ENCODE measurements at places on chromosomes 5 and 9.

DNA sequence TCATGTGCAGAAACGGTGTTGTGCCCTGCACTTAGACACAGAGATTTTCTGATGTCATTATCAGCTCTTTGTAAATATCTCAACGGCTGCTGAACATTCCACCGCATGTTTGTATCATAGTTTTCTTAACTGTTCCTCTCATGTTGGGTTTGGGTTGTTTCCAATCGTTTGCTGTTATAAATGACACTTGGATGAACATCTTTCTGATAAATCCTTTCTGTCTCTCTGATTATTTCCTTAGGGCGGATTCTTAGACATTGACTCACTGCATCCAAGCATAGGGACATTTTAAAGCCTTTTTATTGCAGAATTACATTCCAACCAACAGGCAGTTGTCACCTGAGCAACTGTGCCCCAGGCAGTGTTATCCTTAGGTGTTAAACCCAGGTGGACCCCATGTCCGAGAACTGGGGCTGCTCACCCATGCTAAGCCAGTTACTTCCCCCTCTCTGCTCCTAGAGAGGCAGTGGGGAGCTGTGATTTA is 28.5 kb downstream of the COL5A1 start:
- no peak for DNase-seq

GRCh38 chr5:132321109-132321721 is 27.0 kb downstream of the SLC22A4 start:
- no peak for DNase-seq

- no peak for DNase-seq
Observed at GRCh38 chr5:79666758-79667157, 22.9 kb upstream of the CMYA5 start.

DNA sequence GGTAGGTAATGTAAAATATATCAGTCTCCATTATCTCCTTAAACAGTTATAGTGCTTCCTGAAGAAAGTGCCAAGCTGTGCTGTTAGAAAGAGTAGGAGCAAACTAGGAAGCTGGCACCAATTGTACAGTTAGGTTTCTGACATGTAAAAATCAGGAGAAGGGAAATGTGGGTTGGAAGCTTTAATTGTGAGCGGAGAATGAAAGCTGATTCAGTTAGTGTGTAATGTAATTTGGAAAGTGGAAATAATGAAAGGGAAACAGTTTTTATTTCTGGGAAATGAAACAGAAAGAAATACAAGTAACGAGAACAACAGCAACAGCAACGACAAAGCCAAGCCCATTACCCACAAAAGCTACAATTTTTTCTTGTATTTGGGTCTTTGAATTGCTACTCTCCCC is 48.8 kb upstream of the JAK2 start:
- DNase-seq: no peak

- no peak for DNase-seq
Observed at GRCh38 chr9:69174616-69175463, 763 bp downstream of the TJP2 start.

DNA sequence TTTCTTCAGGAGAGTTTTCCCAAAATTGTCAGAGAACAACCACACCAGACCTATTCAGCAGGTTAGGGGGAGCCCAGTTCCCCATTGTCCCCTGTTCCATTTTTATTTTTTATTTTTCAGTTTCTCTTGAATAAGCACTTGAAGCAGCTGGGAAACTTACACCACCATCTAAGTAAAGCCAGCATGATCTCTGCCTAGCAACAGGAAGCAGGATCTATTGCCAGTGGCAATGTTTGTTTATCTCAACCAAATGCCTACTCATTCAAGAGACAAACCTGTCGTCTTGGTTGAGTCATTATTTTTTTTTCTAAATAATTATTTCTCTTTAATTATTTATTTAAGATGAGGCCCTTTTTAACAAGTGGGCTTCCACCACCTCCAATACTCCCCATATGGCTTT is 379.3 kb downstream of the PLK2 start:
- no peak for DNase-seq

- DNase-seq: no peak
Observed at GRCh38 chr5:134857401-134857800, 11.6 kb downstream of the C5orf24 start.

- DNase-seq: no peak
Observed at GRCh38 chr5:139378101-139378825, 4.8 kb downstream of the SLC23A1 start.

GRCh38 chr5:10964806-10965205 is 203.8 kb upstream of the DAP start:
- DNase-seq: no peak

GRCh38 chr5:108728566-108729241 is 19.0 kb upstream of the FER start:
- peak; percentile 86 for DNase-seq

- DNase-seq: no peak
Observed at GRCh38 chr9:86287013-86287412, 4.7 kb upstream of the ISCA1 start.

- no peak for DNase-seq
Observed at GRCh38 chr9:70581955-70582350, 167.5 kb upstream of the KLF9 start.

GRCh38 chr5:52746539-52746938 is 41.2 kb upstream of the ITGA1 start:
- DNase-seq: no peak

DNA sequence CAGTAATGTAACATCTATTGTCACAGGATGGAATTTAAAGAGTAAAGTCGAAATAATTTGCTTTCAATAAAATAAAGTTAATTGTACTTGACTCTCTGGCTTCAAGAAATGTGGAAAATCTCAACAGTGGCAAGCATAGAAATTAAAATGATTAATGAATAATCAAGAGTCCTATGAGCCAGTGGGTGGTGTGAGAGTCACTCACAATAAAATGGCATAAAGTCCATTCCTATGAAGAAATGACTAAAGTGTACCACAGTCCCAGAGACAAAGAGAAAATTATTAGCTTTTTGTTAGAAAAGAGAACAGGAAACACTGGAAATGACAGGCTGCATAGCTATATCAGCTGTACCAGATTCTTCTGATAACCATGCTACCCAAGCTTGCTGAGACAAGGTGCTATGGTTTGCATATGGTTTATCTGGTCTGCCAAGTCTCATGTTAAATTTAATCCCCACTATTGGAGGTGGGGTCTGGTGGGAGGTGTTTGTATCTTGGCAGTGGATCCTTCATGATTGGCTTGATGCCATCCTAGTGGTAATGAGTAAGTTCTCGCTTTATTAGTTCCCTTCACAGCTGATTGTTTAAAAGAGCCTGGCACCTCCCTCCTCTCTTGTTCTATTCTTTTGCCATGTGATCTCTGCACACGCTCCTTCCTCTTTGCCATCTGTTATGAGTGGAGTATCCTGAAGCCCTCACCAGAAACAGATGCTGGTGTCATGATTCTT is 647.7 kb upstream of the ITGA1 start:
- no peak for DNase-seq

DNA sequence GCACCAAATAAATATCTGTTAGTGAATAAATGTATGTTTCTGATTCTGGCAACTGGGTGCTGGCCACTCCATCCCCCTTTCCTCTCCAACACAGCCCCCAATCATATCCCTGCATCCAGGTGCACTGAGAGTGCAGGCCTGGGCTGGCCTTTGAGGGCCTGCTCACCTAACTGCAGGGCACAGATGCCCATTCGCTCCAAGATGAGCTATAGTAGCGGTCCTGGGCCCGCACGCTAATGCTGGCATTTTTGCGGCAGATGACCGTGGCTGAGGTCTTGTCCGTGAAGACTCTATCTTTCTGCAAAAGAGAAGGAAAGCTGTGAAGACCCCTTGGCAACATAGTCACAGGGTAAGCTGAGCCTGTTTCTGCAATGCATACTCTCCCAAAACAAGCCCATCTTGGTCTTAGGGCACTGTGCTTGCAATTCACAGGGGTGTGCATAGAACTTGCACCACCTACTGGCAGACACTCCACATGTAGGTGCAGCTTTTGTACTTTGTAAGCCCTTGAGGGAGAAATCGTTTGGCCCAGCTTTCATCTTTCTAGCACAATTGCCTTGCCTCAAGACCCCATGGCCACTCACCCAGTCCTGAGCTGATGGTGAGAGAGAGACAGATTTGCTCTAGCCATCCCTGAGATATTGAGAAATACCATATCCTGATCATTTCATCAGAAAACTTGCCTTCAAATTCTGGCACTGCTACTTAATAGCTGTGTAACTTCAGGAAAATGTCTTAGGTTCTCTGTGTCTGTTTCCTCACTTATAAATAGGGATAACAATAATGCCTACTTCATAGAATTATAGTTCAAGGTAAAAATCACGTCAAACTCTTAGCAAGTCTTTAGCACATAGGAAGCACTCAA is 13.5 kb downstream of the IL12B start:
- DNase-seq: peak; percentile 27

GRCh38 chr9:74526215-74526614 is 29.1 kb downstream of the RORB start:
- no peak for DNase-seq

- no peak for DNase-seq
Observed at GRCh38 chr5:116380621-116381020, 194.0 kb downstream of the SEMA6A start.

- DNase-seq: no peak
Observed at GRCh38 chr9:132182314-132183091, 20.6 kb downstream of the NTNG2 start.

GRCh38 chr5:160269017-160269416 is 39.7 kb downstream of the FABP6 start:
- DNase-seq: no peak

DNA sequence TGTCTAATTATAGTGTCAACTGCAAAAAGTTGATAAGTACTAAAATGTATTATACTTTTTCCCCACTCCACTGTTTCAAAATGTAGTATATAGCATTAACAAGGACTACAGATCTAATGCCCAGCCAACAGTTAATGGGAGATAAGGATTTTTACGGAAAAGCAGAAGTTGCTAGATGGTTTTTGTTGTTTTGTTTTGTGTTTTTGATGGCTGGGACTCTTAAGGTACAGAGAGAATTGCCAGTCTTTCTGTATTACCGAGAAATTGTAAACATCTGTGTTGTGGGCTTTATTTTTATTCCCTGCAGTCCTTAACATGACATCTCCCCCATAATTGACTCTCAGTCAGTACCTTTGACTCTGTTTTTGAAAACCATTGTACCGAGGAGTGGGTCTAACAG is 44.0 kb downstream of the TRIO start:
- no peak for DNase-seq

DNA sequence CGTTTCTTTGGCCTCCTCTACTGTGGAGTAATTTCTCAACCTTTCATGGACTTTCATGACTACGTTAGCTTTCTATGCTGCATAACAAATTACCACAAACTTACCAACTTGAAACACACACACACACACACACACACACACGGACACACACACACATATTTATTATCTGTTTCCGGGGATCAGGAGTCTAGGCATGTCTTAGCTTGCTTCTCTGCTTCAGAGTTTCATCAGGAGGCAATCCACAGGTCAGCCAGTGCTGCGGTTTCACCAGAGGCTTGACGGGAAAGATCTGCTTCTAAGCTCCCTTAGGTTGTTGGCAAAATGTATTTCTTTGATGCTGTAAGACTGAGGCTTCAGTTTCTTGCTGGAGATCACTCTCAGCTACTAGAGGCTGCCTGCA is 59.0 kb upstream of the C9orf72 start:
- DNase-seq: no peak

- DNase-seq: no peak
Observed at GRCh38 chr5:116176121-116176520, 91.3 kb downstream of the COMMD10 start.

DNA sequence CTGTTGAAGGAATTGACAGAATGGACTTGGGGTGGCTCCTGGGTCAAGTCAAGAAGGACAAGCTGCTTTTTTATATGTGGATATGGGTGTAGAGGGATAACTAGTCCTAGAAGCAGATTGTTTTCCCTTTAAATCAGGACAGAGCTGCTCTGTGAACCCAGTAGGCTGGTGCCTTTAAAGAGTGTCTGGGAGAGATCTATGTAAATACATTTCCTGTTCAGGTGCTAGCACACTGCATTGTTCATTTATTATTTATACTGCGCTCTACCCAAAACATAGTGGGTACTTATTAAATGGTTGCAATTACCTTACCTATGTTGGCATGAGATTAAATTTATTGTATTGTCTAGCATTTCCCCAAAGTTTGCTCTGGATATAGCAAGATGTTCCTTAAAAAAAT is 86.6 kb upstream of the EQTN start:
- DNase-seq: no peak

- DNase-seq: no peak
Observed at GRCh38 chr5:14136228-14136627, 6.9 kb upstream of the TRIO start.

DNA sequence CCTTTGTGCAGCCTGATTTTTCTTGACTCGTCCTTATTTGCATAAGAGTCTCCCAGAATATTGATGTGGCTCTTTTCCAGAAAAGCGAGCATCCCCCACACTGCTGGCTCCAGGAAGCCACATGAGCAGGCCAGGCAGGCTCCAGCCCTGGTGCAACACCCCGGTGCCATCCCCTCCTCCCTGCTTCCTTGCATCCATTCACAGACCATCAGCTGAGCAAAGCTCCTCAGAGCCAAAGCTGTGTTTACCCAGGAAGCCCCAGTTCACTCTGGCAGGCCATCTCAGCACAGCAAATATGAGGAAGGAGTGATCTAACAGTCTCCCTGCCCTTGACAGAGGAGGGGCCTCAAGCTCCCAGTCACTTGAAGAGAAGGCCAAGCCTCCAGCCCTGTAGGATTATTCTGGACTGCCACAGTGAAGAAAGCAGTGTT is 34.4 kb downstream of the INSYN2B start:
- DNase-seq: no peak

GRCh38 chr5:151677776-151678545 is 8.8 kb downstream of the SPARC start:
- DNase-seq: no peak

GRCh38 chr9:70805949-70806348 is 315.5 kb downstream of the TRPM3 start:
- DNase-seq: no peak

- DNase-seq: no peak
Observed at GRCh38 chr5:179727106-179727505, 5.5 kb upstream of the MAML1 start.

- DNase-seq: no peak
Observed at GRCh38 chr5:114305402-114306207, 56.3 kb upstream of the KCNN2 start.

GRCh38 chr9:34139477-34140146 is 13.1 kb upstream of the DCAF12 start:
- DNase-seq: no peak

- DNase-seq: peak; percentile 47
Observed at GRCh38 chr5:116137544-116138378, 52.9 kb downstream of the COMMD10 start.

DNA sequence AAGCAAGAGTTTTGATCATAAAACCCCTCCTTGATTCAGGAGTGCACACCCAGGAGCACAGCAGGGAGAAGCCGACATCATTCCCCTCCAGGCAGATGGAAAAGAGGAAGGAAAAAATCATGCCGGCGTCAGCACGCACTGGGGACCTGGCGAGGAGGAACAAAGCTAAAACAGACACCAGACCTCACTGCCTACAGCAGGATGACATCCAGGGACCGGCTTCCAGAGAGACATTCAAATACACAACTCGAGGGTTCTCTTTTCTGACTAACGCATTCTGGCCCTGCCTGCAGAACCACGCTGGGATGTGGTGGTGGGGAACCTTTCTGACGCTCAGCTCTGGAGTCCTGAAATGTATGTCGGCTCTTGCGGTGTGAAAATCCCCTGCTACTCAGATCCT is 2.7 kb downstream of the UBAC1 start:
- no peak for DNase-seq

- no peak for DNase-seq
Observed at GRCh38 chr9:92781899-92782298, 17.3 kb upstream of the BICD2 start.

- no peak for DNase-seq
Observed at GRCh38 chr9:20219437-20219836, 402.9 kb downstream of the MLLT3 start.
